ENCODE measurements at places on chromosomes 11 and 22.

- DNase-seq, result no peak
Observed at GRCh38 chr11:93082900-93083299, 113.4 kb downstream of the MTNR1B start.

DNA sequence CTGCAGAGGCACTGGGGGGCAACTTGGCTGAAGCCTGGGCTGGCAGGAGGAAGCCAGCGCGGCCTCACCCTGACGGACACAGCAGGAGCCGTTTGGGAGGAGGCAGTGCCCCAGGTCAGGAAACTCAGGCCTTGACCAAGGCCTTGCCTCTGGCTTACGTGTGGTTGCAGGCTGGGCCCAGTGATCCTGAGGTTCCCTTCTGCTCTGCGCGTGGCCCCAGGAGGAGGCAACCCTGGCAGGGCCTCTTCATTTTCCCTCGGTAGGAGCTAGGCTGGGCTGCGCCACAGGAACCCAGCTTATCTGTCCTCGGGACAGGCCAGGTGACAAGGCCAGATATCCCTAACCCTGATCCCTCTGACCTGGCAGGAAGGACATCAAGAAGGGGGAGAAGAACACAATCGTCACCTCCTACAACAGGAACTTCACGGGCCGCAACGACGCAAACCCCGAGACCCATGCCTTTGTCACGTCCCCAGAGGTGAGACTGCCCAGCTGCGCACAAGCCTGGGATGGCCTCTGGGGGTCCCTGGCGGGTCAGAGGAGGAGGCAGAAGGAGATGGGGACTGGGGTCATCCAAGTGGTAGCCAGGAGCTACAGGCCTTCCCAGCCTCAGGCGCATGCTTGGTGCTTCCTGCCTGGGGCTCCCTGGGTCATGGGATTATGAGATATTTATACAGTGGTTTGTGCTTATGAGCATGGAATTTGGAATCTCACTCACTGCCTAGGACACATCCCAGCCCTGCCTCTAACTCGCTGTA, 20.6 kb downstream of the POLR3H start:
- DNase-seq, result no peak

- peak; percentile 89 for DNase-seq
Observed at GRCh38 chr11:66069715-66070603, at the start of gene PACS1. TSS of gene PACS1 (plus strand) at chr11:66070272. CDS start at chr11:66070487, 215 bp downstream.

- no peak for DNase-seq
Observed at GRCh38 chr22:47345025-47345424, 582.6 kb downstream of the TBC1D22A start.

- no peak for DNase-seq
Observed at GRCh38 chr11:70557742-70558485, 159.6 kb downstream of the CTTN start.

DNA sequence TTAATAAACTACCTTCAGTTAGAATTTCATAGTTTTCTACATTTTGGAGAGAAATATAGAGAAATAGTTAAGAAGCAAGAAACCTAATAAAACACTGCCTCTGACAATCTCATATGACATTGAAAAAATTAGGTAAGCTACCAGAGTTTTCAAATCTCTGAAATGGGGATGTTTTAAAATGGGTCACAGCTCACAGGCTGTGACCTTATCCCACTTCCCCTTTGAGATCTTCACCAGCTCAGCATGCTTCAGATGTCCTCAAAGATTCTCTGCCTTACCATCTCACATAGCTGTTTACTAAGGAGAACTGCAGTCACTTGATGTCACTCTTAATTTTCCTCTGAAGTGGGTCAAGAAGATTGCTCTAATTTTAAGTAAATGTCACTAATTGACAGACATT, 717.8 kb downstream of the JRKL start:
- no peak for DNase-seq

DNA sequence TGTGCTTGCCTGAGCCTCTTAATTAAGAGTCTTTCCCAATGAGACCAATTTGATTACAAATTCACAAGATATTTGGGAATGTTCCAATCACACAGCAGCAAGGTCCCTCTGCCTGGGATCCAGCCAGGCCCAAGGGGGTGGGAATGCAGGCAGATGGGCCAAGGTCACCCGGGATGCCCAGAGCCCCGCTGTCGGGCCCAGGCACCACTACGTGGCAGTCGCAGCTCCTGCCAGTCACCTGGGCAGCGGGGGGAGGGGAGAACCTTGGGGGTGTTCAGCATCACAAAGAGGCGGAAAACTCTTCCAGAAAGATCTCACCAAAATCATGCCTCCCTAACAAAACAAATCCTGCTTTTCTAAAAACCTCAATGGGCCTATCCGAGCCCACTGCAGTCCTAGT, 30.9 kb downstream of the PPM1F start:
- DNase-seq, result no peak

DNA sequence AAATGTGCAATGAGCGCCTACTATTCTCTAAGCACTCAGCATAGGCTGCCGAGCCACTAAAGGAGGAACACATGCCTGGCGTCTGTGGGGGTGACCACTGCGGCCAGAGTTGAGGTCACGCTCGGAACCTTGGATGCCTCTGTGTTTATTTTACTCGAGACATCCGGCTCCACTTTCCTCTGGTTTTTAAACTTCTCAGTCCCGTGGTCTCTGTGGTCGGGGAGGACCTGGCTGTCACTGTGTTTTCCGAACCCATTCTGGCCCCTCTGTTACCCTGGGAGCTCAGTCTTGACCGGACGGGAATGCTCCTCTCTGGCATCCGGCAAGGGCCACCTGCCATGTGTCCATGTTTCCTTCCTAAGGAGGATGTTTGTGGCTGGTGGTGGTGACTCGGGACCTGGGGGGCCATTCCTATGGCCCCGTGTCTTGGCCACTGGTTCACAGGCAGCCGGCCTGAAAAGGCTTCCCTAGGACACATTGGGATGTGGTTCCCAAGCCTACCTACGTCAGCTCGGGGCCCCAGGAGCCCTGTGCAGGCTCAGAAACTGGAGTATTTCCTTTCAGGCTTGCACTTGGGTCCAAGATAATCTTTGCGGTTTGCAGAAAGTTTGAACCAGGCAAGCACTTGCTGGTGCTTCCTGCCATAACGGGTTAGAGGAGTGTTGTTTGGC, 46.7 kb upstream of the PARVG start:
- no peak for DNase-seq

- no peak for DNase-seq
Observed at GRCh38 chr11:86072211-86072610, 3.3 kb upstream of the PICALM start.

- no peak for DNase-seq
Observed at GRCh38 chr22:27892811-27893210, 26.2 kb downstream of the PITPNB start.

GRCh38 chr11:64516226-64516625, 74.8 kb upstream of the SLC22A12 start:
- DNase-seq, result no peak

DNA sequence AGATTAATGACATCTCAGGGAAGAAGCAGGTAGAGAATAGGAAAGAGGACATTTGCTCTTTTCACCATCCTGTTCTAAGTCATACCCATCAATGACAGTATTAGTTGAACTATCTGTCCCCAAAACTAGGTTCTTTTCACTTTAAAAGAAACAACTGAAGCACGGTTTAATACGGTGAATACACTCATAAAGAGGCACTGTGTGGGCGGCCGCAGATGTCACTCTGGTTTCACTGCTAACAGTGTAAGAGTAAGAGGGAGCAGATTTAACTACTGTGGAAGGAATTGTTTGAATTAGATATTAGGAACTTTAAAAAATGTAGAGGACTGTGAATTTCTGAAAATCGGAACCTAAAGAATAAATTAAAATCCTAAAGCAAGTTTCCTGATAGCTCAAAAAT, 49.5 kb downstream of the VSIG10L2 start:
- DNase-seq, result no peak

DNA sequence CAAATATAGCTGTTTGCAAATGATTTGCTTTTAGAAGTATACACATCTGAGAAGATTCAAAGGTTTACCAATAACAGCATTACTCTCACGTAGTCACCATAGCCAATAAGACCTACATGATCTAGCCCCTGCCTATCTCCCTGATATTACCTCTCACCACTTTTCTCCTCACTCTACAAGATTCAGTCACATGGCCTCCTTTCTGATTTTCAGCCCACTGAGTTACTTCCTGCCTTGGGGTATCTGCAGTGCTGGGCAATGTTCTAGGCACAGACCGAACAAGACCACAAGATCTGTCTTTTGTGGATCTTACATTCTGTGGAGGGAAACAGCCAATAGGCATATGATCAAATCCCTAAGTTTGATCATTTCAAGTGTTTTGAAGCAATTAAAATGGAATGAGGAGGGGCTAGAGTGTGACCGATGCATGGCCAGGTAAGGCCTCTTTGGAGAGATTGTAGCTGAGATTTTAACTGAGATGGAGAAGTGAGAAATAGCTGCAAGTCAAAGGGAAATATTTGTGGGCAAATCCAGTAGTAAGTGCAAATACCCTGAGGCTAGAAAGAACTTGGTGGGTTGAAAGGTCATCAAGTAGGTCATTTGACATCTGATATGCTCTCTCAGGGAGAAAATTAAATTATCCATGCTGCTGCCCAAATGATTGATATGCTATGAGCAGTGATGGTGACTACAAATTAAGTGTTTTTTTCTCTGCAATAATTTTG, 43.1 kb downstream of the ARL14EP start:
- no peak for DNase-seq

DNA sequence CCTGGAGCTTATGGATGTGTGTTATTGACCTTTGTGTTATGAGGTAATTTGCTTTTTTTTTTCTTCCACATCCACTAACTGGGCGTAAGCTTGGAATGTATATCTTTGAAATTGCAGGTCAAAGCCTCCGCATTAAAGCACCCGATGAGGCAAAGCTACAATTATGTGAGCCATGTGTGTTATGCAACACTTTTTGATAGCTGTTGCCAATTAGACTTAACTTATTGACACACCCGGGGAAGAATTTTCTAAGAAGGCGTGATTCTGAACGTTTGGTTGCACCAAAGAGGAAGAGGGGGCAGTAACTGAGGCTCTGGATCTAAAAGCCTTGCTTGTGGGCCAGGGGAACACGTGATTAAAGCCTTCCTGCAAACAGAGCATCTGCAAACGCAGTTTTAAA, 610 bp upstream of the TEX12 start:
- no peak for DNase-seq
